Osteoblast (primary cell): ENCODE measurements at places on chromosomes 1 and 21. TPM values are rescaled to one million over a fixed set of nuclear protein-coding genes. Genes with fewer than 3 reads are reported as not detected.

Gene CCDC185
- total RNA-seq = not detected in 2 replicates

Gene ERG
- 0.29 and 1.1 TPM in 2 replicates for total RNA-seq

- H3K4me3 ChIP-seq = no peak overlapping the region
- H3K27me3 ChIP-seq = peaks cover under 1% of the 10 kb centered on the region
- no peak for DNase-seq
- H3K4me1 ChIP-seq = no peaks in the 10 kb centered on the region
- no peaks in the 10 kb centered on the region for H3K36me3 ChIP-seq
These were observed 139.1 kb upstream of the FMN2 start for GRCh38 chr1:239952348-239953308.

DNA sequence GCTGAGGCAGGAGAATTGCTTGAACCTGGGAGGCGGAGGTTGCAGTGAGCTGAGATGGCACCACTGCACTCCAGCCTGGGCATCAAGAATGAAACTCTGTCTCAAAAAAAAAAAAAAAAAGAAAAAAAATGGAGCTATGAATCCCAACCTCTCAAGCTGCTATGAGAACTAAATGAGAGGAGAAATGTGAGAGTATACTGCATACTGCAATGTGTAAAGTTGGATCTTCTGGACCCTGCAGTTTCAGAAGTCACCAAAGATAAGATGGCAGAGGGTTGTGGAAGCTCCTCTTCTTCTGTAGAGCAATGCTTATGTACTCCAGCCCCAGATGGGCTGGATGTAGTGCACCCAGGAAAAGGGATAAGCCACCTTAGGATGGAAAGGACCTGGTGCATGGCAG, 55.6 kb downstream of the PLXNA2 start:
- H3K36me3 ChIP-seq = no peaks in the 10 kb centered on the region
- no peaks in the 10 kb centered on the region for H3K27me3 ChIP-seq
- no peak overlapping the region for H3K4me3 ChIP-seq
- no peak for DNase-seq

DNA sequence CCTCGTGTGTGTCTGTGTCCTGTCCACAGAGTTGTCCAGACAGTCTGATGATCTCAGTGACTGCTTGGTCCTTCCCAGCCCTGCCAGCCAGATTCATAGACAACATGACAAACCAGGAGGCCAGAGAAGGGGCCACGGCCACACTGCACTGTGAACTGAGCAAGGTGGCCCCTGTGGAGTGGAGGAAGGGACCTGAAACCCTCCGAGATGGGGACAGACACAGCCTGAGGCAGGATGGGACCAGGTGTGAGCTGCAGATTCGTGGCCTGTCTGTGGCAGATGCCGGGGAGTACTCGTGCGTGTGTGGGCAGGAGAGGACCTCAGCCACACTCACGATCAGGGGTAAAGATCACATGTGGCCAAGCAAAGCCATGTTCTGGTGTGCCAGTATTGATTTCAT, 96.4 kb downstream of the OBSCN start:
- no peaks in the 10 kb centered on the region for H3K36me3 ChIP-seq
- peak; percentile 23 for DNase-seq
- no peak overlapping the region for H3K27ac ChIP-seq

GRCh38 chr21:45523411-45524101, 18.7 kb downstream of the SLC19A1 start:
- no peak overlapping the region for H3K27ac ChIP-seq
- H3K4me1 ChIP-seq = no peaks in the 10 kb centered on the region
- H3K4me3 ChIP-seq = no peak overlapping the region
- no peaks in the 10 kb centered on the region for H3K27me3 ChIP-seq
- H3K36me3 ChIP-seq = no peaks in the 10 kb centered on the region

DNA sequence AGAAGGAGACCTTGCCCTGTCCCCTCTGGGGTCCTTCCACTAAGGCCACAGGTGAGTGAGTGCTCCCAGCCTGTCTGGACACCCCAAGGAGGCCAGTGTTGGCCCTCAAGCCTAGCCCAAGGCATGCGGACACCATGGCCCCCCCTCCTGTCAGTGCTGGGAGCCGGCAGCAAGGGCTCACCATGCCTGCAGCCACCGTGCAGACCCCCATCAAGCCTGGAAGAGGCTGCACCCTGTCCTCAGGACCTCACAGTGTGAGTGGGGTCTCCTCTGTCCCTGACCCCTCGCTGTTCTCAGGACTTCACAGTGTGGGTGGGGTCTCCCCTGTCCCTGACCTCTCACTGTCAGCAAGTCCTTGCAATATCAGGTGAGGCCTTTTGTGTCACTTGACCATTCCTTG, 33.2 kb upstream of the PRSS38 start:
- no peak overlapping the region for H3K4me3 ChIP-seq
- DNase-seq = no peak
- H3K27ac ChIP-seq = no peak overlapping the region
- H3K4me1 ChIP-seq = peaks cover 12% of the 10 kb centered on the region
- H3K36me3 ChIP-seq = peaks cover 3% of the 10 kb centered on the region

Gene TLR5
- under 0.01 and 0.88 TPM in 2 replicates for total RNA-seq

DNA sequence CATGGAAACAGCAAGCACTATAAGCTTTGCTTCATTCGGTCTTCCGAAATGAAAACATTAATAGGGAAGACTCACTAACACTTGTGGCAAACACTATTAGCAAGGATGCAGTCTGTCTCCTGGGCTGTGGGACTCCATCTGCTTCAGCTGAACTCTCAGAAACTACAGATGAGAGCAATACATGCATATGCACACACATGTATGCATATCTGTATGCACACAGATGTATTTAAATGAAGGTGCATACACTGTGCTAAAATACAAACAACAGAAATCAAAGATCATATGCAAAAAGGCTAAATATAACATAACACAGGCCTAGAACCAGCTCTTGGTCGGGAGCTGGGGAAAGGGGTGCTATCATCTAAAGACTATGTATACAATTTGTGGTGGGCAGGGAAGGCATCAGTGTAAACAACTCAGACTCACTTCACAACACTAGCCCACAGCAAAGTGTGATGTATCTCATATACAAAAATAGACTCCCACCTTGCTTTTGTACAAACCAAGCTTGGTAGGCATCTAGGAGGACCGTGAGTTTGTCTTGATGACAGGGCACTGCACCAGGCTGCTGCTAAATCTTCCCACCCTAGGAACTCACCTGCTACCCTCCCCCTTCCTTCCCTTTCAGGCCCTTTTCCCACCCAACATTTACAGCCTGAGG, 32.8 kb downstream of the CDC7 start:
- H3K36me3 ChIP-seq = no peaks in the 10 kb centered on the region
- H3K4me1 ChIP-seq = peaks cover 15% of the 10 kb centered on the region
- DNase-seq = no peak
- no peak overlapping the region for H3K4me3 ChIP-seq
- H3K27ac ChIP-seq = no peak overlapping the region

Gene CA6
- not detected in 2 replicates for total RNA-seq

Gene CHIA
- total RNA-seq = not detected in 2 replicates

Gene ATP1A4
- total RNA-seq = not detected in 2 replicates

DNA sequence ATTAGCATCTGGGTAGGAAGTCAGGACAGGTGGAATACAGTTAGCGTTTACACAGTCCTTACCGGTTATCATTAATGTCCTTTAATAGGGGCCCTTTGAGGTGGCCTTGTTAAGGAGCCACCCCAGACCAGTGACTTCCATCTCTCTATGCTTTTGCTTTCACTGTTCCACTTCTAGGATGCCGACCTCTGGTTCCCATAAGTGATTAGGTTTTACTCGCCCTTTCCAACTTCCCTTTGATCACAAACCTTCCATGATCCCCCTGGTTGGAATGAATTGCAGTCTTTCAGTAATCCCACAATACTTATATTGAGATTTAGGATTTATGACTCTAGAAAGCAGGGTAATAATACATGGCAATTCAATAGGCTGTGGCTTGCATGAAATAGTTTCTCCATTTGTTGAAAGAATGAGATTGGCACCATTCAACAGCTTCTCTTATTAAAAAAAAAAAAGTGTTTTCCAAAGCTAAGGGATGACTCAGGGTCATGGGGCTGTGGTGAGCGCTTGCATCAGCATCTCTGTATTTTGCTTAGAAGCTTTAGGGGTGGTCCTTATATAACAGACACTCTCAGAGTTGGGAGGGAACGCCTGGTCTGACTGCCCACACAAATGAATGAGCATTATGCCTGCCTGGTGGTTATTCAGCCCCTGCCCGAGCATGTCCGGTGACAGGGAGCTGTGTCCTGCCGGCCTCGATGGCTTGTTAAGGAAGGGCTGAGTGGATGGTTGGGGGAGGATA, 110.5 kb downstream of the CNIH3 start:
- no peaks in the 10 kb centered on the region for H3K27me3 ChIP-seq
- H3K4me3 ChIP-seq = peak overlapping the region; percentile 28
- peaks cover 29% of the 10 kb centered on the region for H3K4me1 ChIP-seq
- H3K36me3 ChIP-seq = no peaks in the 10 kb centered on the region
- peak overlapping the region; percentile 97 for H3K27ac ChIP-seq

Gene GART
- total RNA-seq = 69.0 and 85.8 TPM in 2 replicates

DNA sequence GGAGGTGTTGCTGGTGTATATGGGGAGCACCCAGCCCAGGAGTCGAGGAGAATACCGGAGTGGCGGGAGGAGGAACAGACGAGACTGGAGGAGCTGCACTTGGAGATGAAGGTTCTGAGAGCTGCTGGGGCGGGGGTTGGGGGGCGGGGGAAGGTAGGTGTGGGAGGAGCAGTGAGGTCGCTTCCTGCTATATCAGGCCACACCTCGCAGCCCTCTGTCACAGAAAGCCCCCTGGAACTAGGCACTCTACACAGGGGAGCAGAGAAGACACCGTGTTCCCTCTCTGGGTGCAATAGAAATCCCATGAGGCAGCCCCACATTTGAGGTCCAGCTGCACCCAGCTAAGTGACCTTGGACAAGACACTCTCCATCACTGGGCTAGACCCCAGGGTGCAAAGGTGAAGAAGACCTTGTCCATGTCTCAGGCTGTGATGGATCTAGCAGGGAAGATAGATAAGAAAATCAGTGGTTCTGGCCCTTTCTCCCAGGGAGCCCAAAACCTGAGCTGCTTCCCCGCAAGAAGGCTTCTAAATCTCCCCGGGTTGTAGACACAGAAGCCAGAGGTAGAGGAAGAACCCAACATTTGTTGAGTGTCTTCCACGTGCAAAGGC, 155.8 kb upstream of the EDN2 start:
- no peak for DNase-seq
- no peaks in the 10 kb centered on the region for H3K27me3 ChIP-seq
- peak overlapping the region; percentile 93 for H3K27ac ChIP-seq
- H3K4me3 ChIP-seq = no peak overlapping the region

DNA sequence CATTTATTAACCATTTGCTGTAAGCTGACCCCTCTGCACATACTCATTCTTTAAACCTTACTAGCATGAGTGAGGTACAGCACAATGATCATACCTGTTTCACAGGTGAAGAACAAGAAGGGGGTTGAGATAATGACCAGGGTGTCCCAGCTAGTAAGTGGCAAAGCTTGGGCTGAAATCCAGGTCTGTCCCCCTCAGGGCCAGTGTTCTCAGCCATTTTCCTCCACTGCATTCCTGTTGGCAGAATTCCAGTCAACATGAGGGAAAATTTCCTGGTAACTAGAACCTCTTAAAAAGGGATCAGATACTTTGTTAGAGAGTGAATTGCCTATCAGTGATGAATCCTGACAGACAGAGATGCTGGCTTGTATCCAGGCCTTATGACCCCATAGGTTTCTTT, 48.1 kb downstream of the SPATA46 start:
- no peak overlapping the region for H3K27ac ChIP-seq
- no peaks in the 10 kb centered on the region for H3K36me3 ChIP-seq
- no peak overlapping the region for H3K4me3 ChIP-seq
- no peaks in the 10 kb centered on the region for H3K4me1 ChIP-seq

DNA sequence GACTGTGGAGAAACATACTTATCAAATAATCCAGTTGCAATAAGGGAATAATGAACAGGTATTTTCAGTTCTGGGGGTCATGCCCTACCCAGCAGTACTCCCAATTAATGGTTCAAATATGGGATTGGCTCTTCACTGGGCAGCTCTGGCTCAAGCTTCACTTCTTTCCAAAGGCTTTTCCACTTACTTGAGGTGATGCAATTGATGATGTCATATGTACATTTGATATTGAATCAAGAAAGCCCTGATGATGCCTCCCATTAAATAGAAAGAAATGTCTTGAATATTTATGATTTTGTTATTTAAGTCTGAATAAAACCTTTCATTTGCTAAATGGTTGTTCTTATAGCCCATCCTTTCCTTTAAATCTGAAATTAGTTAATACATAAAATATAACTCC, 789.9 kb downstream of the USP25 start:
- H3K36me3 ChIP-seq = no peaks in the 10 kb centered on the region
- no peaks in the 10 kb centered on the region for H3K27me3 ChIP-seq
- no peak overlapping the region for H3K27ac ChIP-seq
- peaks cover 17% of the 10 kb centered on the region for H3K4me1 ChIP-seq
- DNase-seq = no peak
- no peak overlapping the region for H3K4me3 ChIP-seq

GRCh38 chr1:214718724-214719123, 115.7 kb downstream of the CENPF start:
- H3K36me3 ChIP-seq = no peaks in the 10 kb centered on the region
- H3K4me3 ChIP-seq = no peak overlapping the region
- no peaks in the 10 kb centered on the region for H3K4me1 ChIP-seq
- H3K27me3 ChIP-seq = no peaks in the 10 kb centered on the region
- DNase-seq = no peak
- no peak overlapping the region for H3K27ac ChIP-seq

DNA sequence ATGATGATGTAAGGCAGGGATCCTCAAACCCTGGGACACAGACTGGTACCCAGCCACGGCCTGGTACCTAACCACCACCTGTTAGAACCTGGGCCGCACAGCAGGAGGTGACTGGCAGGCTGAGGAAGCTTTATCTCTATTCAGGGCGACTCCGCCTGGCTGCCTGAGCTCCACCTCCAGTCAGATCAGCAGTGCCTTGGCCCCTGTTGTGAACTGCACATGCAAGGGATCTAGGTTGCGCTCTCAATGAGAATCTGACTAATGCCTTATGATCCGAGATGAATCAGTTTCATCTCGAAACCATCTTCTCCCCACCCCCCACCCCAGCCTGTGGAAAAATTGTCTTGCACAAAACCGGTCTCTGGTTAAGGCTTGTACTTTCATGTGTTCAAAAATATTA, 4.2 kb downstream of the RNPC3 start:
- peaks cover 19% of the 10 kb centered on the region for H3K4me1 ChIP-seq
- H3K27me3 ChIP-seq = no peaks in the 10 kb centered on the region
- no peaks in the 10 kb centered on the region for H3K36me3 ChIP-seq

- no peaks in the 10 kb centered on the region for H3K27me3 ChIP-seq
- no peaks in the 10 kb centered on the region for H3K36me3 ChIP-seq
- peak; percentile 75 for DNase-seq
- peak overlapping the region; percentile 99 for H3K27ac ChIP-seq
- peaks cover 24% of the 10 kb centered on the region for H3K4me1 ChIP-seq
These were observed 109.8 kb downstream of the MAST2 start for GRCh38 chr1:45913183-45913683.
